ENCODE measurements at places on chromosomes 16 and 17.
A peak's percentile ranks its signal among the peaks of the same experiment; 100 is the strongest.

GRCh38 chr17:63140255-63140654 lies 174.2 kb downstream of the TANC2 start:
- no peak for DNase-seq

DNA sequence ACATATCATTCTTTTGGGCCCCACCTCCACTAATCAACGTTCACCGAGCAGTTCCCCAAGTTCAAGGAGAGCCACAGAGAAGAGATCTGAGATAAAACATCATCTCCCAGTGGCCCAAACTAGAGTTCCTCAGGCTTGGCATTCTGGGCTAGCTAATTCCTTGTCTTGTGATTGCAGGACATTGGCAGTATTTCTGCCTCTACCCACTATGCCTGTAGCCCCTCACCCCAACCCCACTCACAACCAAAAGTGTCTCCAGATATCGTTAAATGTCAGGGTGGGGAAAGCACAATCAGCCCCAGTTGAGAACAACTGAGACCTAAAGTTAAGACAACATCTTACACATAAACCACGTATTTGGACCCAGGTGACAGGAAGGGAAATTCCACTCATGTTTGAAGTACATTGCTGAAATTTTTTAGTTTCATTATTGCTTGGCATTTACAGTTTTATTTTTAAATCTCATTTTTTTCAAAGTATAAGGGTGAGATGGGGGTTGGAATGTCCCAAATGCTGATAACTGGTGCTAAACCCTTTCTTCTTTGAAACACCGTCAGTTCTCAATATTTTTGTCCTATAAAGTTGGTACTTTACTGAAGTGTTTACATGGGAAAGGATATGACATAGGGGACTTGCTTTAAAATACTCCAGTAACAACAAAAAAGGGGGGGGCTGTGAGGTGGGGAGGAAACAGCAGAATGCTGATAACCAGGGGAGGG lies 13.6 kb downstream of the ZC3H7A start:
- peak; percentile 34 for DNase-seq

- DNase-seq, result no peak
Measured at GRCh38 chr16:83715217-83715920, 92.4 kb upstream of the HSBP1 start.

- no peak for DNase-seq
Measured at GRCh38 chr17:60592750-60593149, 7.2 kb upstream of the PPM1D start.

All from T-helper 9 cell (primary cell).